Activated naive CD4-positive, alpha-beta T cell treated with anti-CD3 and anti-CD28 coated beads, Interleukin-2, amount 10 ng/mL, durations not matched to agents 7 days and 5 days (primary cell): ENCODE measurements at places on chromosomes 2 and 18.
A peak's percentile ranks its signal among the peaks of the same experiment; 100 is the strongest.

- DNase-seq: no peak
Measured at GRCh38 chr2:62089658-62090057, 106.3 kb upstream of the B3GNT2 start.

- peak; percentile 44 for DNase-seq
Measured at GRCh38 chr2:45652090-45653031, 886 bp downstream of the PRKCE start.

- peak; percentile 65 for DNase-seq
Measured at GRCh38 chr2:46535360-46535759, 56.0 kb downstream of the TMEM247 start.

GRCh38 chr18:79753391-79753851 is 44.3 kb upstream of the KCNG2 start:
- no peak for DNase-seq

GRCh38 chr2:194166818-194167217 is 1490.2 kb upstream of the SLC39A10 start:
- peak; percentile 26 for DNase-seq

DNA sequence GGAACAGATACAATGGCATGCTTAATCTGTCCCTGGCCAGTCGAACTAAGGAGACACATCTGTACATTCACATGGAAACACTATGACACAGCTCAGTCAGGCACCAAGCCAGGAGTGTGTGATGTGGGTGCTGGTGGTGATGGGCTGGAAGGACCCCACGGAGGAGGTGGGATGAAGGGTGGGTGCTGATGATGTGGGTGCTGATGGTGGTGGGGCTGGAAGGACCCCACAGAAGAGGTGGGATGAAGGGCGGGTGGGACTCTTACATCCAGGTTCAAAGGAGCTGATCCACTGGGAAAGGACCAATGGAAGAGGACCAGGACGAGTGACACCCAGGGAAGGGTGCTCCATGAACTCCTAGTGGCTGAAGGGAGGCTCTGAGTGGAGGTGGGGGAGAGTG is 34.8 kb upstream of the ACAA2 start:
- DNase-seq: no peak

- DNase-seq: no peak
Measured at GRCh38 chr18:10197097-10197496, 257.3 kb upstream of the APCDD1 start.

DNA sequence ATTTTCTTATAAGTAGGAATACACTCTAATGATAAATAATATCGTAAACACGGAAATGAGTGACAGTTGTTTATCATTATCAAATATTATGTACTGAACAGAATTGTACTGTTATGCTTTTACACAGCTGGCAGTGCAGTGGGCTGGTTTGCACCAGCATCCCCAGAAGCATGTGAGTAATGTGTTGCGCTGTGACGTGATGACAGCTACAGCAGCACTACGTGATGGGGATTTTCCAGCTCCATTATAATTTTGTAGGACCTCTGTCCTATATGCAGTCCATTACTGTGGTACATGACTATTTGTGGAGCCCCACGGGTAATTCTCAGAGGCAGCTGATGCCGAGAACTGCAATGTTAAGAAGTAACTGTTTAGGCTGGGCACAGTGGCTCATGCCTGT is 77.3 kb upstream of the ATG16L1 start:
- DNase-seq: no peak

- DNase-seq: no peak
Measured at GRCh38 chr2:39796134-39796533, 17.1 kb upstream of the THUMPD2 start.

DNA sequence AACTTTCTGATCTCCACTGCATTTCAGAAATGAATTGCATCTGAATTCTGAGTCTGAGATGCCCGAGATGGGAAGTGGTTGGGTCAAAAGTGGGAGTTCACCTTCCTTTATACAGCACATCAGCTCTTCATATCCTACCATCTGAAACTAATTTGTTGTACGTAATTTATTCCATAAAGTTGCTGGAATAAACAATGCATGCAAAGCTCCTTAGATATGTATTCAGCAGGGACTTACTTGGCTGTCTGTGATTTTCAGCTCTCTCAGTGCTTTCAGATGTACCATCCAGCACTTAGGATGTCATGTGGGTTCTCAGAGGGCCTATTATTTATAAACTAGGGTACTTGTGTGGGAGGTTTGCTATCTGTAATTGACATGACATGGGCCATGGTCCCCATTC is 46.9 kb upstream of the EFEMP1 start:
- DNase-seq: no peak

- no peak for DNase-seq
Measured at GRCh38 chr2:20115902-20116301, 64.5 kb upstream of the LAPTM4A start.

- DNase-seq: no peak
Measured at GRCh38 chr18:66005831-66006588, 255.2 kb downstream of the CDH7 start.

- DNase-seq: no peak
Measured at GRCh38 chr18:37672001-37672400, 106.4 kb upstream of the CELF4 start.

- DNase-seq: peak; percentile 21
Measured at GRCh38 chr2:221465776-221466175, 106.3 kb downstream of the EPHA4 start.

- no peak for DNase-seq
Measured at GRCh38 chr2:171530378-171530777, 8.1 kb downstream of the CYBRD1 start.

DNA sequence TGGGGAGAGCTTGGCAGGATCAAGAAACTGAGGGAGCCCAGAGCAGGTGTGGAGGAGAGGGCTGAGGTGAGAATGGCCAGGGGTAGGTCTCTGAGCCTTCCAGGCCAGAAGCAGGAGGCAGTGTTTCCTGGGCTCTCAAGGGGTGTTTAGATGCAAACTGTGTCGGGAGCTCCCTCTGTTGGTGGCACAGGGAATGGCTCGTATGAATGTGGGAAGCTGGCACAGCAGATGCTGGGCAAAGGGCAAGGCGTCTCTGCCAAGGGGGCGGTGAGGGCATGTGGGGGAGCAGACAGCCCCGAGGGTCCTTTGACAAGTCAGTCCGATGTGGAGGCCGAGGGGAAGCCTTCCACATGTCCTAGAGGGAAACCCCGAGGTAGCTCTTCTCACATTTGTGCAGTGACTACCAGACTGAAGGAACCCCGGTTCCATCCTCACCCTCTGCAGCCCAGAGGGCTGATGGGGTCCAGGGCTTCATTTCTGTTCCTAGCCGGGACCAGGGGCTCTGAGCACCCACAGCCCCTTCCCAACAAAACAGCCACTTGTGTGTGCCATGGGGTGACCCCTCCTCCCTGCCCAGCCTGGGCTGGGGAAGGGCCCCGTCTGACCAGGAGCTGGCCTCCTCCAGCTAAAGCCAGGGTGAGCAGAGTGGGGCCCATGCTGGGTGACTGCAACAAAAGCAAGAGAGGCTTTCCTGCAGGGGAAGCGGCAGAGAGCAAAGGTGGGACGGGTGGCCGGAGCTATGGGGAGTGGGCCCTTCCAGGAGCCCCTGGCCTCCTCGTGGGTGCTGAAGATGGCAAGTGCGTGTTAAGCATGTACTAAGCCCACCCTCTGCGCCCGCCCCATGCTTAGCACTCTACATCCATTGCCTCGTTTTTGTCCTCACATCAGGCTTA is 103.4 kb downstream of the SEPTIN10 start:
- DNase-seq: peak; percentile 86
